Stimulated activated CD8-positive, alpha-beta memory T cell treated with anti-CD3 and anti-CD28 coated beads, Interleukin-2, amount 100 ng/mL, for 1 hour (primary cell): ENCODE measurements at places on chromosomes 16 and 17.

DNA sequence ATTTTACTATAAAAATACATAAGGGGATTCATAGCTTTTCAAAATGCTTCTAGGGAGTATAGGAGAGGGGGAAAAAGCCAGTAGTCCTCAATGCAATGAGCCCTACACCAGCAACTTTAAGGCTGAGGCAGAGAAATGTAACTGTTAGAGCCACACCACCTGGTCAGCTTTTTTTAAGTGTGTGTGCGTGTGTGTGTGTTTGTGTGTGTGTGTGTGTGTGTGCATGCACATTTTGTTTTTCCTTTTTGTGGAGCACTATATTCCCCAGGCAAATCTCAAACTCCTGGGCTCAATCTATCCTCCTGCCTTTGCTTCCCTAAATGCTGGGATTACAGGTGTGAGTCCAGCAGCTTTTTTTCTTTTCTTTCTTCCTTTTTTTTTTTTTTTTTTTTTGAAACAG lies 2.3 kb upstream of the MEIOC start:
- DNase-seq = no peak

- no peak for DNase-seq
Measured at GRCh38 chr17:46737326-46737725, 81.2 kb downstream of the WNT3 start.

- DNase-seq = no peak
Measured at GRCh38 chr17:15966879-15967248, 21.9 kb downstream of the ADORA2B start.

DNA sequence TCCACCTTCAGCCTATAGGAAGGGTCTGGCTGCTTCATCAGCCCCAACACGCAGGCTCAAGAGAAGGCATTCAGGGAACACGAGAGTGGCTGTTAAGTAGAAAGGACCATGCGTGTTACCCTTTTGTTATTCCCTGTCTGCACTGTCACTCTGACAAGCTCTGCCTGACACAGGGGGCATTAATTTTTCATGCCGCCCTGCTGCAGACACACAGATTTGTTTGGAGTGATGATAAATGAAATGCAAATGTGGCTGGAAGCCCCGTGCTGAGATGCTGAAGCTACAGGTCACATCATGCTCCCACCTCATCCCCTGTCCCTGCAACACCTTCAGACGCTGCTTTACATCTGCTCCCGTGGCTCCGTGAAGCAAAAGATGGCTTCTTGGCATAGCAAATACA lies 97.7 kb downstream of the USP31 start:
- no peak for DNase-seq

- no peak for DNase-seq
Measured at GRCh38 chr17:41455236-41455635, 11.9 kb downstream of the KRT32 start.
